ENCODE measurements at places on chromosomes 4 and X.

- no peak for DNase-seq
Observed at GRCh38 chr4:113687067-113687718, 74.3 kb downstream of the CAMK2D start.

GRCh38 chr4:38071801-38072431 lies 111.7 kb downstream of the PTTG2 start:
- no peak for DNase-seq

- DNase-seq, result no peak
Observed at GRCh38 chr4:1269209-1269608, 20.3 kb upstream of the CTBP1 start.

- DNase-seq, result no peak
Observed at GRCh38 chrX:41265615-41266014, 68.3 kb upstream of the DDX3X start.

DNA sequence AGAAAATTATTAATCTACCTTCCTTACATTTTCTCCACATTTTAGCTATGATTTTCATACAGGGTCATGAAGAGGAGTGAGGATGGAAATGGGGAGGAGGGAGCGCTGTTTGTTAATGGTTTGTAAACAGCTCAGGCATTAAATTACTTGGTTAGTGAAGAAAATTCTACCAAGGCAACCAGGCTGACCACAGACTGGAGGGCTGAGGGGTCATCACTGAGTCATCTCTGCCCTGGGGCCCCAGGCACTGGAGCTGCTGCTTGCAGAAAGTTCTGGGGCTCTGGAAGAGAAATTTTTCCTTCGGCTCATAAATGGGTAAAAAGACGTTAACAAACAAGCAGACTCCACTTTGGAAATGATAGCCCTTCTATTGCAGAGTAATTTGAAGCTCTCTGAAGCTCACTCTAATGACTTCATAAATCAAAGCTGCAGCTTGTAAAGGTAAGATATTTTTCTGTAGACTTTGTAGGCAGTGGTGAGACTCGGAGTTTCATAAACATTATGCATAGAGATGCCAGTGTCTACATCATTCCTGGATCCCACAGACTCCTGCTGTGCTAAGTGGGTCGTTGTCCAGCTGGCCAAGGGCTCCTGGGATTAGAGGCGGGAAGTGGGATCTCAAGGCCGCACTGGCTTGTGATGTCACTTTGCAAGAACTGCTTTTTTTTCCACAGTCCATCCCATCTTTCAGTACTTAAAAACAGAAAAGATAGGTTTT lies 159.6 kb downstream of the PTTG2 start:
- no peak for DNase-seq

- DNase-seq, result no peak
Observed at GRCh38 chr4:85728464-85728863, 253.5 kb downstream of the ARHGAP24 start.

GRCh38 chr4:123390846-123391456 lies 5.6 kb upstream of the SPRY1 start:
- no peak for DNase-seq

- no peak for DNase-seq
Observed at GRCh38 chr4:182536221-182536811, 293.1 kb downstream of the TENM3 start.

DNA sequence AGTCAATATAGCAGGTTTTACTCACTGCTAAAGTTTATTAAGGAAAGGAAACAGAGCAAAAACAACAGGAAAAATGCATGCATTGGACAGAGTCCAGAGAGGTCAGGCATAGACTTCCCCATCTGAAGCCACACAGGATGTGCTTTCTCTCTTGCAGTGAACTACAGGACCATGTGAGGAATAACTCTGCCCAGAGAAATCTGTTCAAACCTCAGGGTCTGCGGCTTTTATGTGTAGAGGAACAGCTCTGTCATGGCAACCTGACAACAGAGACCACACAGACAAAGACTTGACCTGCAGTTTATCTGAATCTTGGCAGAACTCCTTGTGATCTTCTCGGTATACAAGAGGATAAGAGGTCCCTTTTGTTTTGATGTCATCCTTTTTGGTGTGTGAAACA lies 46.3 kb upstream of the LONRF3 start:
- DNase-seq, result no peak

Measured in hematopoietic multipotent progenitor cell treated with erythropoietin and hydrocortisone succinate and interleukin-3 and kit ligand, for 17 days (in vitro differentiated cells).